HepG2 (cell line): ENCODE measurements at places on chromosomes 5 and 9. TPM values are rescaled to one million over a fixed set of nuclear protein-coding genes. Genes with fewer than 3 reads are reported as not detected.

- H3K4me3 ChIP-seq, result 0 out of 2 replicates have a peak overlapping the region, but pooled peaks have one; percentile 1
- no peaks in the 10 kb centered on the region for H3K27me3 ChIP-seq
- H3K27ac ChIP-seq, result peak overlapping the region; percentile 51
- H3K36me3 ChIP-seq, result peaks cover 8% of the 10 kb centered on the region; the same call in 2 of the 3 replicates
Observed at GRCh38 chr5:95760273-95761191, 29.4 kb downstream of the RHOBTB3 start.

Gene SPATA9
- not detected in 2 replicates for total RNA-seq

GRCh38 chr5:125950012-125950615, 473.1 kb upstream of the GRAMD2B start:
- no peak overlapping the region for H3K4me3 ChIP-seq
- no peaks in the 10 kb centered on the region for H3K4me1 ChIP-seq
- no peaks in the 10 kb centered on the region for H3K27me3 ChIP-seq
- DNase-seq, result no peak
- no peak overlapping the region for H3K27ac ChIP-seq

GRCh38 chr5:149073213-149073612, 10.4 kb upstream of the SH3TC2 start:
- no peaks in the 10 kb centered on the region for H3K27me3 ChIP-seq
- no peak for DNase-seq
- no peaks in the 10 kb centered on the region for H3K36me3 ChIP-seq
- no peak overlapping the region for H3K27ac ChIP-seq
- no peak overlapping the region for H3K4me3 ChIP-seq

Gene HSPB3
- total RNA-seq, result not detected in 2 replicates

DNA sequence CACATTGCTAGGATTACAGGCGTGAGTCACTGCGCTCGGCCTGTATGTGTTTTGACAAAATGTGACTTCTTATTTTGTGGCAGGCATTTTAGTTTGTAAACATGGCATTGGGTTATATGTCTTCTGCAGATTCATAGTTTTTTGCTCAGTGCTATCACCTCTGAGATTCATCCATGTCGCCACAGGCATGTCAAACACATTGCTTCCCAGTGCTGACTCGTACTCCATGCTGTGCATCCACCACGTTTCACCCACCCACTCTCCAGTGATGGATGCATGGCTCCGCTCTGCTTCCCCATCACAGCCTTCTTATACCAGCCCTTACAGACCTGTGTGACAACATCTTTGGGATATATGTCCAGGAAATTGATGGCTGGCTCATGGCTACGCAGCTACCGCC, 158.8 kb downstream of the GAS1 start:
- H3K4me1 ChIP-seq, result no peaks in the 10 kb centered on the region
- H3K36me3 ChIP-seq, result no peaks in the 10 kb centered on the region
- no peak overlapping the region for H3K4me3 ChIP-seq
- no peak for DNase-seq
- H3K27ac ChIP-seq, result no peak overlapping the region

DNA sequence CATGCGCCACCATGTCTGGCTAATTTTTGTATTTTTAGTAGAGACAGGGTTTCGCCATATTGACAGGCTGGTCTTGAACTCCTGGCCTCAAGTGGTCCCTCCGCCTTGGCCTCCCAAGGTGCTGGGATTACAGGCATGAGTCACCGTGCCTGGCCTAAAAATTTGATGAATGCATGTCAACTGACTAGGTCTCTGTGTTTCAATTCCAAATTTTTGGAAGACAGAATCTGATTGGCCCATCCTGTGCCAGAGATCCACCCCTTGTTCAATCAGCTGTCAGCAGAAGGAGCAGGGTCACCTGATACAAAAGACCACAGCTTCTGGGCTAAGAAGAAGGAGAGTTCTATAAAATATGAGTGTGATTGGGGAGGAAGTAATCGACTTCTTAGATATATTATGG, 43.5 kb upstream of the COL15A1 start:
- no peak overlapping the region for H3K4me3 ChIP-seq
- DNase-seq, result no peak
- H3K27me3 ChIP-seq, result no peaks in the 10 kb centered on the region
- H3K36me3 ChIP-seq, result no peaks in the 10 kb centered on the region
- no peaks in the 10 kb centered on the region for H3K4me1 ChIP-seq

GRCh38 chr9:10701906-10702305, 89.1 kb upstream of the PTPRD start:
- H3K4me1 ChIP-seq, result peaks cover 3% of the 10 kb centered on the region
- no peaks in the 10 kb centered on the region for H3K36me3 ChIP-seq
- DNase-seq, result no peak
- no peaks in the 10 kb centered on the region for H3K27me3 ChIP-seq
- H3K4me3 ChIP-seq, result no peak overlapping the region

- no peak overlapping the region for H3K4me3 ChIP-seq
- H3K4me1 ChIP-seq, result peaks cover 7% of the 10 kb centered on the region
- DNase-seq, result no peak
Observed at GRCh38 chr9:104986096-104986495, 58.1 kb upstream of the ABCA1 start.

Gene CATSPER3
- 0.14 and 0.33 TPM in 2 replicates for total RNA-seq

GRCh38 chr9:115665519-115665918, 488.1 kb upstream of the PAPPA start:
- H3K4me1 ChIP-seq, result no peaks in the 10 kb centered on the region
- H3K27me3 ChIP-seq, result no peaks in the 10 kb centered on the region
- H3K36me3 ChIP-seq, result no peaks in the 10 kb centered on the region

Gene SLC36A2
- not detected in 2 replicates for total RNA-seq

DNA sequence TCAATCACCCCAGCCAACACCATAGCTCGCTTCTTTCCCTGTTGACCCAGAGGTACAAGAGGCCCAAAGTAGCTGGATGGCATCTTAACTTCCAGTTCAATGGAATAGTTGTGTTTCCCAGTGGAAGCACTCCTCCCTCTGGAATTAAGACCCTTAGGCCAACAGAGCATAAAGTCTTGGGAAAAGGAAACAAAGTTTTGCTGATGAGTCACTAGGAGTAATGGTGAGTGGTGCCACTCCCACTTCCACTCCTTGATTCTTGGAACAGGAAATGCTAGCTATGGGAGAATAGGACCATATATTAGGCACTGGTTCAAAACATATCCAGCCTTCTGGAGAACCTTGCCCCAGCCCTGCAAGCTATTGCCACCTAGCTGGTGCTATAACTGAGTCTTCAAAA, 44.7 kb upstream of the LMX1B start:
- DNase-seq, result no peak
- peaks cover 5% of the 10 kb centered on the region; the same call in 1 of the 2 replicates for H3K4me1 ChIP-seq
- no peak overlapping the region for H3K4me3 ChIP-seq
- H3K36me3 ChIP-seq, result no peaks in the 10 kb centered on the region

- peaks cover 14% of the 10 kb centered on the region for H3K27me3 ChIP-seq
- no peak overlapping the region for H3K27ac ChIP-seq
- H3K4me1 ChIP-seq, result peaks cover 87% of the 10 kb centered on the region
- no peaks in the 10 kb centered on the region for H3K36me3 ChIP-seq
- no peak for DNase-seq
Observed at GRCh38 chr9:133490201-133490681, 11.3 kb upstream of the SLC2A6 start.

Gene C5orf58
- not detected in 2 replicates for total RNA-seq
